ENCODE measurements at places on chromosomes 11 and 22. TPM values are rescaled to one million over a fixed set of nuclear protein-coding genes. Genes with fewer than 3 reads are reported as not detected.
A peak's percentile ranks its signal among the peaks of the same experiment; 100 is the strongest.

RAG2 gene
- not detected for total RNA-seq

RRAS2 gene
- 30.6 TPM for total RNA-seq

FAM83F gene
- total RNA-seq = 5.2 TPM

HBG2 gene
- not detected for total RNA-seq

TH gene
- total RNA-seq = not detected

- no peak for DNase-seq
Measured at GRCh38 chr11:15726893-15727519, 612.3 kb downstream of the INSC start.

DNA sequence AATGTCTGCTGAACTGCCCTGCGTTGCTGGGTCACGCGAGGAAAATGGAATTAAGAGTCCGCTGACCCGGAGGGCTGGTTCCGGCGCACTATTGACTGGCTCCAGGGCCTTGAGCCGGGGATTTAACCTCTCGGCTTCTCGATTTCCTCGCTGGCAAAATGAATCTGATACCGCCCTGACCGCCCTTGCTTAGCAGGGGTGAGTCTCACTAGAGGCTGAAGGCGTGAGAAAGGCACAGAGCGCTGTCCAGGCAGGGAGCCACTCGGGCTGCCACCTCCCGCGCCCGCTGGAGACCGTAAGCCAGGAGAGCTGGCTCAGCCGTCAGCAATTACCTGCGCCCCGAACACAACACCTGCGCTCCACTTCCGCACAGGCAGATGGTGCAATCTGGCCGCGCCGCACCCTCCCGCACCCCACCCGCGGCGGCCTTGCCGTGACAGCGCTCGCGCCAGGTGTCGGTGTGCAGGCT, 65.6 kb downstream of the BUD13 start:
- no peak for DNase-seq

DNA sequence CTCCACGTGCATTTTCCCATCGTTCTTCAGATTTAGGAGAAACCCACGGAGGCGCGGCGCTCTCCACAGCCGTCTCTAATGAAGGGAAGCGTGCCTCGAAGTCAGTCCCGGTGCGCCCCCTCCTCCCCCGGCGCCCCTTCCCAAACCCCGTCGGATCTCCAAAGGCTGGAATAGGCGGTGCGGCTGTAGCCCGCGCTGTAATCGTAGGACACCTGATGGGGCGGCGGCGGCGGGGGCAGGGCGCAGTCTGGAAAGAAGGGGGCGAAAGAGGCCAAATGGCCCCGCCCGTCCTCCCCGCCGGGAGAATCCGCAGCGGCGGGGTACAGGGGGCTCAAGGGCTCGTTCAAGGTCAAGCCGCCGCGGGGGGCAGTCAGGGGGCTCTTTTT, 1.3 kb downstream of the FAM181B start:
- no peak for DNase-seq

- no peak for DNase-seq
Measured at GRCh38 chr11:16558494-16558893, 180.0 kb upstream of the C11orf58 start.

- no peak for DNase-seq
Measured at GRCh38 chr22:27489178-27489675, 312.3 kb downstream of the MN1 start.

DNA sequence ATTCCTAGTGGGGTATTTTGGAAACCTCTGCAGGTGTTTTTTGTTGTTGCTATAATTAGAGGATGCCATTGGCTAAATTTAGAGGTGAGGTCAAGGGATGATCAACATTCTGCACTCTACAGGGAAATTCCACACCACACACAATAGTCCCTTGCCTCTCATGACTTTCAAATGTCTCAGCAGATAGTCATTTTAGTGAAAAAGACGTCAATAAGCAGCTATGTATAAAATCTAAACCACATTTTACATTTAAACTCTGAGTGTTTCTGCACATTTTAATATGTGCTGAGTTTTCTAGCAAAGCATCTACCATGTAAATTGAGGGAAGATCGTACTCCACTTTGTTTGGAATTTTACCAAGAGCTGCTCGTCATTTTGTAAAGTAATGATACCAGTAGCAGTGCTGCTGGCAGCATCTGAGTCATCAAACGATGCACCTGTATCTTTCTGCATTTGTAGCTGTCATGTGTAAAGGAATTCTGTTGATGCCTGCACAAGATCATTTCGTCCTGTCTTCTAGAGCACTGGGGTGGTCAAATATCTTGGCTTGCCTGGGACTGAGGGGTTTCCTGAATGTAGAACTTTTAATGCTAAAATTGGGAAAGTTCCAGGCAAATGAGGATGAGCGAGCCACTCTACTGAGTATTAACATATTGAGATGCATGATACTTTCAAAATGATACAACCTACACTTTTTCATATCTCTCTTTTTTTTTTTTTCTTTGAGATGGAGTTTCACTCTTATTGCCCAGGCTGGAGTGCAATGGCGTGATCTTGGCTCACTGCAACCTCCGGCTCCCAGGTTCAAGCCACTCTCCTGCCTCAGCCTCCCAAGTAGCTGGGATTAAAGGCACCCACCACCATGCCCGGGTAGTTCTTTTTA, 414.5 kb upstream of the SYN3 start:
- no peak for DNase-seq

DNA sequence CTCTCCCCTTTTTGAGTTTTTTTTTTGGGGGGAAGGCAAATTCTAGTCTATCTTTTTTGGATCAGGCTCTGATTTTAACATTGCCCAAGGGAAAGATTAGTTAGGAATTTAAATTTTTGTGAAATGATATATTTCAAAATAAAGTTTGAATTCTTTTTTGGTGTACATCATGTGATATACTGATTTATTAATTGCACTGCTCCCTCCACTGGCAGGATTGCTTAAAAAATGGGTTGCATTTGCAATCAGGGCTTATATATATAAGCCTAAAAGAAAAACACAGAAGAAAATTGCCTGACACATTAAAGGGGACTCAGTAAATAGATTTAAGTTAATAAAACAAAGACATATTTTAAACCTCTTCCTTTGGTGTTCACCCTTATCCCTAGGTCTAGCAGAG, 1.2 kb downstream of the DYNC2H1 start:
- DNase-seq = no peak

GRCh38 chr22:42691440-42691839, 29.2 kb downstream of the A4GALT start:
- DNase-seq = peak; percentile 33

DNA sequence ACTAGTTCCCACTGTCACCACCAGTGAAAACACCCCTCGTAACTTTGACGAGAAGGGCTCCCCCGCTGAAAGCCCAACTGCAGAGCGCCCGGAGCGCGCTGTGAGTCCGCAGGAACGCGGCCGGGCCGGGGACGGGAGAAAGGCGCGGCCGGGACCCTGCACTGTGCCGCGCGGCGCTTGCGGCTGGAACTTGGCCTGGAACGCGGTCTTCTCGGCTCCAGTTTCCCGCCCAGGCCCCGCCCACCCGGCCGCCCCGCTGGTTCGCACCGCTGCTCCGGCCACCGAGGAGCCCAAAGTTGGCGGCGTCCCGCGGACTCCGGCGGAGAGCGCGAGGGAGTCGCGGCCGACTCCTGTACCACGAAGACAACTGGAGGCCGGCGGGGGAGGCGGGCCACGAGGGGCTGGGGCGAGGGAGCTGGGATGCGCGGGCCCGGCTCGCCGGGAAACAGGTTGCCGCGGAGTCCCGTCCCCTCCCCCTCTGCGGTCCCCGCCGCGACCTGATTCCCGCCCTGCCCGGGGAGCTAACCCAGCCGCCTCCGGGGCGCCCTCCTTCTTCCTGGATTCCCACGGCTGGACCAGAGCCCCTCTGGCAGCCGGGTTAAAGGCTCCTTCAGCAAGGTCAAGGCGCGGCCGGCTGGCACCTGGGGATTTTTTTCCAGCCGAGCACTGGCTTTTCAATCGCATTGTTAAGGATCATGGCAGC, 3.4 kb downstream of the TENM4 start:
- DNase-seq = peak; percentile 81

All from left ventricle myocardium superior (tissue), 1 donor.